HT1080 (cell line): ENCODE measurements at places on chromosomes 3 and 15.
A peak's percentile ranks its signal among the peaks of the same experiment; 100 is the strongest.

- DNase-seq = no peak
These were observed 204.5 kb upstream of the CMC1 start for GRCh38 chr3:28036599-28037575.

DNA sequence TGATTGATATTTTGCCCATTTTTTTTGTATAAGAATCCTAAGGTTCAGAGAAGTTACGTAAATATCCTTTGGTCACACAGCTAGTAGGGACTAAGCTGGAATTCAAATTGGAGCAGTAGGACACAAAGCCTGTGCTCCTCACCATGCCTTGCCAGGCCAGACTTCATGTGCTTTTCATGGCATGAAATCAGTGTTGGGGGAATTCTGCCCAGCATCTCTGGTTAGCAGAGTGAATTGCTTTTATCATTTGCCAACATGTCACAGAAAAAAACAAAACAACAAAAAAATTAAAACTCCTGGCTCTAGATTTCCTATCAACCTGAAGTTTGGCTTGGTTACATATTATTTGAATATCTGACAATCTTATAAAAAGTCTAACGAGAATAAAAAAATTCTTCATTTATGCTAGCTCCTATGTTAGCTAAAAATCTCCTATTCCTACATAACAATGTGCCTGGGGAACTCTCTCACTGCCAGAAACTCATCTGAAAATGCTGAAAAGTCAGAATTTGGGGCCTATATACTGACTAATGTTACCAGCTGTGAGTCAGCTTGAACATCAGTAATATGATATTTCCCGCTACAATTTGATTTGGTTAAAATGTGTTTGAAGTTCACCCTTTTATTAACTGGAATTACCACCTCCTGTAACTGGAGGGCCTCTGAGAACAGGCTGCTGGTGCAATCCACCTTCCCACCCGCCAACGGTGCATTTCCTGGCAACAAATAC is 141.7 kb downstream of the TIGIT start:
- peak; percentile 52 for DNase-seq

- no peak for DNase-seq
These were observed 255.1 kb upstream of the WNT5A start for GRCh38 chr3:55742022-55742831.

DNA sequence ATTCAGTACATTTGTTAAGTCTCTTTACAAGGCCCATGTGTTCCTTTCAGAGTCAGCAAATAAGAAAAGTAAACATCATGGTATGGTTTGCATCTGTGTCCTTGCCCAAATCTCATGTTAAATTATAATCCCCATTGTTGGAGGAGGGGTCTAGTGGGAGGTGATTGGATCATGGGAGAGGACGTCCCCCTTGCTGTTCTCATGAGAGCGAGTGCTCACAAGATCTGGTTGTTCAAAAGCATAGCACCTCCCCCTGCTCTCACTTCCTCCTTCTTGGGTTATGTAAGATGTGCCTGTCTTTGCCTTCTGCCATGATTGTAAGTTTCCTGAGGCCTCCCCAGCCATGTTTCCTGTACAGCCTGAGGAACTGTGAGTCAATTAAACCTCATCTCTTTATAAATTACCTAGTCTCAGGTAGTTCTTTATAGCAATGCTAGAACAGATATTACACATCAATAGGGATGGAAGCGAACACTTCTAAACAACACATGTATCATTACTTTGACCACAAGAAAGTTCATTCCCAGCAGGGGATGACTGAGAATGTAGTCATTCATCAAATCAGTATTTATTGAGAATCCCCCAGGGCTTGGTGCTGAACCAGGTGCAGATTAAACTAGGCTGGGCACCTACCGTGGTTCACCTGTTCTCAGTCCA is 4.1 kb downstream of the EFCAB12 start:
- peak; percentile 52 for DNase-seq

- no peak for DNase-seq
These were observed 171.8 kb upstream of the LPP start for GRCh38 chr3:187982142-187982541.

- no peak for DNase-seq
These were observed 113.2 kb downstream of the PTPRG start for GRCh38 chr3:61674596-61674995.

- no peak for DNase-seq
These were observed 115.6 kb downstream of the PDE8A start for GRCh38 chr15:85097250-85097649.

DNA sequence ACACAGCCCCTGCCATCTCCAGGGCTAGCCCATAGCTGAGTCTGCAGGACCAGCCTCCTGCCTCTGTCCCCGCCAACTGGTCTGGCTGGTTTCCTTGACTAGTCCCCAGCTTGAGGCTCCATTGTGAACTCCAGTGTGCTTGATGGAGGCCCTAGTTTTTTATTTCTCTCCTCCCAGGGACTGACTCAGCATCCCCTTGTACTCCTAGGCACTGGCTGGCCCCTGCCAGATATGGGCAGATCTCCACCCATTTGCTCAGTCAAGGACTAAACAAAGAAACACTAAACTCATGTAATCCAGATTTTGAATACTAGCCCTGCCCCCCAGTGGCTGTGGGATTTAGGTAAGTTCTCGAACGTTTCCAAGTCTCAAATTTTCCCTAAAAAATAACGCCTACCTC is 415.4 kb upstream of the RORA start:
- no peak for DNase-seq

- DNase-seq = peak; percentile 100
These were observed 11.3 kb upstream of the C3orf52 start for GRCh38 chr3:112074616-112075497.

- DNase-seq = no peak
These were observed 39.3 kb upstream of the MAGI1 start for GRCh38 chr3:66077973-66078372.

GRCh38 chr3:17292556-17292955 is 407.8 kb downstream of the PLCL2 start:
- no peak for DNase-seq

GRCh38 chr15:59223736-59224135 is 17.1 kb downstream of the LDHAL6B start:
- DNase-seq = no peak

GRCh38 chr3:125916376-125916978 is 52.5 kb upstream of the ROPN1B start:
- peak; percentile 88 for DNase-seq

- DNase-seq = no peak
These were observed 97.6 kb upstream of the PPP2R3A start for GRCh38 chr3:135867911-135868310.

DNA sequence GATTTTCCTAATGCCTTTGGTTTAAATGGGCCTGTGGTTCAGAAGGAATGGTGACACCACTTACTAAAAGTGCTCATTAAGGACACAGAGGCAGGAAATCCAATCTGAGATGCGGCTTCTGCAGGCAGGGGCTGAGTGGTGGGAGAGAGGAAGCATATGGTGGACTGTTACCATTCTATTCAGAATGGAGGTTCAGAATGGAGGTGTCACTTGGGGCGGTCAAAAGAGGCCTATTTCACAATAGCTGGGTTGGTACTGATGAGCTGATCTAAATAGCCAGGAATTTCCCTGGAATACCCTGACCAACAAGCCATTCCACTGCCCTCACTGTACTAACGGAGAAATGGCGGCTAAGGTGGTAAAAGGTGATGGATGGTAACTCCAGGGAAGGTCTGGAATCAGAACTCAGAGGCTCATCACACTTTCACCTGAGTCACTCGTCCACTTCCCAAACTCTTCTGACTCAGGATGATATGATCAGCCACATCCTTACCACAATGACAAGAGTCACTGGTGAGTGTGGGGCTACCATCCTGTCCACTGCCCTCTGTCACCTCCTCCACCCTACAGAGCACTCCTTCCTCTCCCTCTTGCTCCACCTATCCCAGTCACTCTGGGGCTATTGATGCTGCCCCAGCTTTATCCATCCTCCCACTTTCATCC is 15.7 kb downstream of the RFT1 start:
- peak; percentile 95 for DNase-seq

DNA sequence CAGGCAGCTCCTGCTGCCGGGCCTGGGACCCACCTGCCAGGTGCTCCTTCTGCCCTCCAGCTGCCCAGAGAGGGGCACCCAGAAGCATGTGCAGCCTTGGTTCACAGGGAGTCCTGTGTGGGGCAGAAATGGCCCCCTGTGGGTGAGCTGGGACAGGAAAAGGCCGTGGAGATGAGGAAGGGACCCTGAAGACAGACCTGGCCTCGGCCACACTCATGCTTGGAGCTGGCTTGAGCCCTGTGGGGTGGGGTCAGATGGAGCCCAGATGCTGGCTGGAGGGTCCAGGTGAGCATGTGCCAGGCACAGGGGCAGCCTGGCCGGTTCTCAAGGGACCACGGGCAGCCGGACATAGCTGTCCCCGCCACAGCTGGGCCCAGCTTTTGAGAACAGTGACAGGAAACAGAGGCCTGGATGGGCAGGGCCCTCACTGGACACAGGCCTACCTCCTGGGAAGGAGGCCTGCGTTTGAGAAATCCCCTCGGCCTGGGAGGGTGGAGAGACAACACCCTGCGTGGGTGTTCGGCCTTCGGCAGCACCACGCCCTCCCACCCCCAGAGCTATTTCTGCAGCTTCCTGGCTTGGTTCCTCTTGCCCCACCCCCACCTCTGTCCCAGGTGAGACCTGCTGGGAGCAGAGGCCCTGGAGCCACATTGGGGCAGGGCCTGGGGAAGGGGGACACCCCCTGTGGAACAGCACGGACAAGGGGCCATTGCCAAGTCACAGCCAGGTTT is 132.6 kb upstream of the MEF2A start:
- DNase-seq = no peak

DNA sequence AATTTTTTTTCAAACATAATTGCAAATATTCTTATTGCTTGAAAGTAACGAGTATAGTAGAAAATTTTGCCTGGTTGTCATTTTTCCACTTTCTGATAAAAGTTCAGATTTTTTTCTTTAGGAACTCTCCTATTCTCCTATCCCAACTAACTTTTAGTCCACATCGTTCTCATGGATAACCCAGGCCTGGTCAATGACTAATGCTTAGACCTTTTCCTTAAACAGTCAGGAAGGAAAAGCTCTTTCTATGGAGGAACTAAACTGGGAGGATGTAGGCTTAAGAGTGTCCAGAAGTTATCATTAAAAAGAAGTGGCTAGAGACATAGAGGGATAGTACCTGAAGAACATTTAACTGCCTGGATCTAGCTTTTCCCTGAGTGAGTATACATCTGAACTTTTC is 26.7 kb downstream of the CIP2A start:
- no peak for DNase-seq

GRCh38 chr15:79208179-79208578 is 74.3 kb upstream of the ANKRD34C start:
- no peak for DNase-seq

DNA sequence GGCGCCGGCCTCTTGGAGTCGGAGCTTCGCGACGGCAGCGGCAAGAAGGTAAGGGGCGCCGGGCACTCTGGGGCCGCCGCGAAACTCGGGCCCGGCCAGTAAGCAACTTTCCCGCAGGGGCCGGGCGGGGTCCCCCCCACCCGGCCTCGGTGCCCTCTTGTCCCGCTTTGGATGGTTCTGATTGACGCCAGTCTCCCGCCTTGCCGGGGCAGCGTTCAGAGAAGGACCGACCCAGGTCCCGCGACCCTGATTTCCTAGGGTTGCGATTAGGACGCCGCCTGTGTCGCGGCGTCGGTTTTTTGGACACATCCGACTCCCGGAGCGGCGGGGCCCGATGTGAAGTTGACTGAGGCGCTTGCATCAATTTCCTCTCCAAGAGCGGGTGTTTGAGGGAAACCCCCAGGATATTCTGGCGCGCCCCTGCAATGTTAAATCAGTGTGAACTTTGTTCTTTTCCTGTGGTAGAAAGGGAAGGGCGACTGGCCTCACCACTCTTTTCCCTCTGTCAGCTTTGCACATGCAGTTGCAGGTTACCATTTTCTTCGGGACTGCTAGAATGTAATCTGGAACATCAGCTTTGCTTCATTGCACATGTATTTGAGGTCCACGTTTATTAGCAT is 755 bp downstream of the PDE8A start:
- peak; percentile 37 for DNase-seq

GRCh38 chr3:162175878-162176277 is 679.3 kb downstream of the OTOL1 start:
- no peak for DNase-seq

GRCh38 chr3:177642804-177643125 is 445.5 kb upstream of the TBL1XR1 start:
- DNase-seq = no peak

DNA sequence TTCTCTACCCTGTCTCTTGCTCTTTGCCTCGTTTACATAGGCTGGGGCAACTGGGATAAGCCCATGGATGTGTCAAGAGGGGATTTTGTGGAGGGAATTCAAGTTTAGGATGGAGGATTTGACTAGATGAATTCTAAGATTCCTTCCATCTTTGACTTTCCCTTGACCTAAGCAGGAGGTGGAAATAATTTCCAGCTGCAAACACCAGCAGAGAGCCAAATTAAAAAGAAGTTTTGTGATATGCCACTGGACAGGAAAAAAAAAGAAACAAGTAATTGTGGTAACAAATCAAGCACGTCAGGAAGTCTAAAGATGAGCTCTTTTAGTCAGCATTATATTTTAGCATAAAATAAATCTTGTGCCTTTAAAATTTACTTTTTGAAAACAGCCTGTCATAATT is 49.8 kb downstream of the KCNMB2 start:
- no peak for DNase-seq

DNA sequence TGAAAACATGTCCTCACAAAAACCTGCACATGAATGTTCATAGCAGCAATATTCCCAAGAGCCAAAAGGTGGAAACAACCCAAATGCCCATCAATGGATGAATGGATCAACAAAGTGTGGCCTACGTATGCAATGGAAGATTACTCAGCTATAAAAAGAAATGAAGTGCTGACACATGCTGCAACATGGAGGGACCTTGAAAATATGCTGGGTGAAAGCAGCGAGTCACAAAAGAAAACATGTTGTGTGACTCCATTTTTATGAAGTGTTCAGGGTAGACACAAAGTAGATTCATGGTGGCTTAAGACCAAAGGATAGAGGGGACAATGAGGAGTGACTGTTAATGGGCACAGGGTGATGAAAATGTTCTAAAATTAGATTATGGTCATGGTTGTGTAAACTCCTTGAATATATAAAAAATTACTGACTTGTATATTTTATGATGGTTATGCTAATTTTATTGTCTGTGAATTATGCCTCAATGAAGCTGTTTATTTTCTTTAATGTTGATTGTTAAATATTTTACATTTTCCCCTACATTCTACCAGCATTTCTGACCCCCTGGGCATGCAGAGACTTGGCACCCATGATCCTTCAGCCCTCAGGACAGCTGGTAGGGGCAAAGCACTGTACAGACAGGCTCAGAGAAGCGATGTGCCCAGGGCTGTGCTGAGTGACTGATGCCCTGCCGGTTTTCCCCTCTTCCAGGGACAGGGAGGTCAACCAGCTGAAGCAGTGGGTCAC is 37.8 kb downstream of the CFAP100 start:
- DNase-seq = peak; percentile 17

GRCh38 chr15:36645106-36645505 is 65.7 kb downstream of the CDIN1 start:
- no peak for DNase-seq

- no peak for DNase-seq
These were observed 631 bp upstream of the CNBP start for GRCh38 chr3:129184396-129184657.
